ENCODE measurements at places on chromosomes 4 and X.

GRCh38 chrX:48741834-48742233, 19.7 kb upstream of the GLOD5 start:
- DNase-seq, result no peak

DNA sequence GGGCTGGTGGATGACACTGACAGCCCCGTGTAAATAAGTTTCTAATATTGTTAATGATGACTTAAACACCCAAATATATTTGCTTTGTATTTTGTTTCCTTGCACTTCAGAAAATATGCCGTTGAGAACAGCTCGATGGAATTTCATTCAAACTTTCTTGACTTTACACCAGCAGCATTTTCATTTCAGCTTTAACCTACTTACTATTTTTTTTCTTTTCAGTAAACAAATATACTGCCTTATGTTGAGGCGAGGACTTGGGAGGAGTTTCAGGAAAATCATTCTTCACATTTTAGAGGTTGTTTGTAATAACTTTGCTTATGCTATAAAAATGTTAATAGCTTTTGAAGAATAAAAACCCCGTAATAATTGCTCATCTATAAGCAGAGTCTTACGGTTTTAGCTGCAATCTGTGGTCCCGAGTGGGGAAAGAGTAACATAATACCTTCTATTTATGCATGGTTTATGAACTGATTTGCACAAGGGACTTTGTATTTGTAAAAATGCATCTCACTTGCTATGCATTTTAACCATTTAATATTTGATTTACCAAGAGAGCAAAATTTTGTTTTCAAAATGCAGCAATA, 14.1 kb upstream of the TENM3 start:
- no peak for DNase-seq

DNA sequence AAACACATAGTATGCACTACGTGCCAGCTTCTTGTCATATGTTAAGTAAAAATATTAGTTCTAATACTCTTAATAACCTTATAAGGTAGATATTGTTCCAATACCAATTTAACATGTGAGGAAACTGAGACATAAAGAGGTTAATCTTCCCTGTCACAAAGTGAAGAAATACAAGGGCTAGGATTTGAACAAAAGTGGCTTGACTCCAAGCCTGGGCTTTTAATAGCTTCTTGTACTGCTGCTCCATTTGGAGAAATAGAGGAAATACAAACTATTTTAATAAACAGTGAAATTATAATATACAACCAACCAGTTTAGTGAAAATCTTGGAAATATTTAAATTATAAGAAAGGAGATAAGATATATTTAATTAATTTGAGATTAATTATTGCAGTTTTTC, 33.2 kb downstream of the TLL1 start:
- no peak for DNase-seq

DNA sequence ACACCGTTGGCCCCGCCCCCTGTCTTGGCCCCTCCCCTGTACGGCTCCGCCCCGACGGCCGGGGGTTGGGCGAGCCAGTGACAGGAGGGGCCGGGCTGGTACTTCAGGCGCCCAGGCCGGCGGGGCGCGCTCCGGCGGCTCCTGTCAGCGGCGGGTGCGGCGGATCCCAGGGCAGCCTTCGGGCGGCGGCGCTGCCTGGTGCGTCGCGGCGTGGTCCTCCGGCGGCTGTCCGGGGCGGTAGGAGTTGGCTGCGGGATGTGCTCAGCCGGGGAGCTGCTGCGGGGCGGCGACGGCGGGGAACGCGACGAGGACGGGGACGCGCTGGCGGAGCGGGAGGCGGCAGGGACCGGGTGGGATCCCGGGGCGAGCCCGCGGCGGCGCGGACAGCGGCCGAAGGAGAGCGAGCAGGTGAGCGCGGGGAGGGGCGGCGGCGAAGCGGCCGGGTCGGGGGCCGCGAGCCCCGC, at the start of gene FAM241A:
Gene FAM241A (plus strand): TSS at position 129 of the 464 bp plus-strand sequence. CDS start 127 bp downstream, at position 256.
- DNase-seq, result peak; percentile 89

GRCh38 chr4:17427991-17428390, 83.9 kb downstream of the QDPR start:
- DNase-seq, result no peak

GRCh38 chr4:153152501-153153338, 51.5 kb upstream of the TRIM2 start:
- peak; percentile 23 for DNase-seq

DNA sequence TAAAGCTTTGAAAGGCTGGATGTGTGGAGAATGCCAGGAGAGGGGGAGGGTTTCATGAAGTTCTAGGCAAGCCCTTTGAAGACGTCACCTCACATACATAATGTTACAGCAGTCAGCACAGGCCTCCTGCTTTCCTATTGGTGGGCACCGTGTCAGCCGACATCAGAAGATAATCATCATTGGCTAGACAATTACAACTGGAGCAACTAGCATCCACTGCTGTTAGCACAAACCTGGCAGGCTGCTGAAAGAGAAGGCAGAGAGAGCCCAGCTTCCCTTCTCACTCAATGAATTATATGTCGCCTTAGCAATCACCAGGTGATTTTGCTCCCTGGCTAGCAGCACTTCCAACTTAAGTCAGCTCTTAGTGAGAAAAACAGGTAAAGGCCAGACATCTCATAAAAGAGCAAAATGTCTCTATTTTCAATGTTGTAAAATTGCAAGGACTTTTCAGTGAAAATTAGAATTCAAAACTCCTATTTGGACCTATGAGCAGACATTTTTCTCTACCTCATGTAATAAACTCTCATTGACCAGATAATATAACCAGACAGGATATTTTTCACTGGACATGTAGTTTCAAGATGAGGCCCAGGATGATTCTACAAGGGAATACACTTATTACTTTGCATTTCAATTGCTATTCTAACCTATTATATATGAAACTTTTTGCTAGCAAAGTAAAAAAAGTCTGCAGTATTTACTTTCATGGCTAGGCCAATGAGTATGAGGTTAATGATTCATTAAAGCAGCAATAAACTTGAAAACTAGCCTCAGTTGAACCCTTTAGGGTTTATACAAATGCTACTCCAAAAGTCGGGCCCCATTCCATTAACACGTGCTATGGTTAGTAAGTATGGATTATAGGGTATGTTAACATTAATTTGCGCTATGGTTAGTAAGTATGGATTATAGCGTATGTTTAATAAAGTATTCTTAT, 4.3 kb downstream of the ELOVL6 start:
- DNase-seq, result peak; percentile 29

- DNase-seq, result no peak
These were observed 21.8 kb upstream of the TADA2B start for GRCh38 chr4:7021355-7021754.

DNA sequence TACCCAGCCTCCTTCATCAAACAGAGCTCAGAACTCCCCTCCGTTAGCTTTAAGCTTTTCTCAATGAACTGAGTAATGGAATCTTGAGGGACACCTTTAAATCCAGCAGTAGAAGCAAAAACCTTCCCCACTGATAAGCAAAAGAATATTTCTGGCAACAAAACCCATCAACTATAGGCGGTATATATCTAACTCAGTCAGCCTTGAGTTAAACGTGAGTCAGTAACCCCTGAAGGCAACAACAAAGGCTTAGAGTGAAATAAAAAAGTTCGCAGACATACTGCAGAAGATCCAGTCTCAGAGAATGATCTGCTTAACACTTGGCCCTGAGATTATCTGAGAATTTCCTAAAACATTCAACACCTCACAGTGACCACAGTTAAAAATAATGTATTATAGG, 77.2 kb downstream of the DMD start:
- DNase-seq, result no peak

GRCh38 chrX:103215425-103215991, 600 bp downstream of the BEX4 start:
- DNase-seq, result no peak

GRCh38 chrX:20252381-20253231, 14.1 kb downstream of the RPS6KA3 start:
- no peak for DNase-seq

- no peak for DNase-seq
These were observed 19.3 kb downstream of the SEC24D start for GRCh38 chr4:118816538-118817177.

DNA sequence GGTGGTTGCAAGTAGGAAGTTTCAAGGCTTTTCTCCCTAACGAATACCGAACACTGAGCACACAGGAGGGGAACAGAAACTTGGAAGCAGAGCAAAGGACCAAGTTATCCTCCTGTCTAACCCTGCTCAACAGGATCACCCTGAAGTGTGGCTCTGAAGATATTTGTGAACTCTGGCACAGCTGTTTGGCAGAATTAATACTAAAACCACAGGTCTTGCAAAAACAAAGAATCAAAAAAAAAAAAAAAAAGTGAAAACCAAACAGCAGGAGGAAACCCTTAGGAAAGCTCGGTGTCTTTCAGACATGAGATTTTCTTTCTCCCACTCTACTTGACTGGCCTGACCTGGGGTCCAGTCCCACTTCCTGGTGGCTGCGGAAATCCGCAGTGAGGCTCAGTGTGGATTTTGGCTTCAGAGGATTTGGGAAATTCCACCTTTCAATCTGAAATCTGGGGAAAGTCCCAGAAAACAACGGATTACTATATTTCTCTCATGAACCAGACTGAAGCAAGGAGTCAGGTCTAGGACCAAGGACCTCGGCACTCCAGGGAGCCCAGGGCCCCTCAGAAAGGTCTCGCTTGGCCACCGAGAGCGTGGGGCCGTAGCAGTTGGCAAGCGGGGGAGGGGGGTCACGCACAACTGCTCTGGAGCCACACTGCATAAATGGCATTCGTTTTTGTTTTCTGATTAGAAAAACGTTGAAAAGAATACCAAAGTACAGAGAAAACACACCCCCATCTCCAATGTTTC, 867 bp downstream of the TIFA start:
- no peak for DNase-seq

DNA sequence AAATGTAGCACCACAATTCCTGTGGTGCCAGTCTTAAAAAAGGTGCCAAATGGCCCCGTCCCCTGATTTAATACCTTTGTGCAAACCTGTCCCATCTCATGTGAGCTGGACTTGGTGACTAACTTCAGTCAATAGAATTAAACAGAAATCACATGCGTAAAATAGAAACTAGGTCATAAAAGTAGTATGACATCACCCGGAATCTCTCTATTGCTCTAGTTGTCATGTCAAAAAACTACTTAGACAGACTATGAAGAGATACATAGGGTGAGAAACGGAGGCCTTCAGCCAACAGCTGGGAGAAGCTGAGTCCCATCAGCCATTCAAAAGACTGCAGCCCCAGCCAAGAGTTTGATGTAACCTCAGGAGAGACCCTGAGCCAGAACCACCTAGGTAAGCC, 293.5 kb upstream of the HS3ST1 start:
- DNase-seq, result no peak

All from GM12892 (cell line).